ENCODE measurements at places on chromosomes 11 and 22.

GRCh38 chr11:72191961-72192381, at the start of gene FOLR1:
TSS of gene FOLR1 (plus strand) at chr11:72192140. CDS start at chr11:72192174, 34 bp downstream.
- DNase-seq, result no peak

GRCh38 chr11:18012122-18012905, 533 bp downstream of the SERGEF start:
- DNase-seq, result peak; percentile 14

DNA sequence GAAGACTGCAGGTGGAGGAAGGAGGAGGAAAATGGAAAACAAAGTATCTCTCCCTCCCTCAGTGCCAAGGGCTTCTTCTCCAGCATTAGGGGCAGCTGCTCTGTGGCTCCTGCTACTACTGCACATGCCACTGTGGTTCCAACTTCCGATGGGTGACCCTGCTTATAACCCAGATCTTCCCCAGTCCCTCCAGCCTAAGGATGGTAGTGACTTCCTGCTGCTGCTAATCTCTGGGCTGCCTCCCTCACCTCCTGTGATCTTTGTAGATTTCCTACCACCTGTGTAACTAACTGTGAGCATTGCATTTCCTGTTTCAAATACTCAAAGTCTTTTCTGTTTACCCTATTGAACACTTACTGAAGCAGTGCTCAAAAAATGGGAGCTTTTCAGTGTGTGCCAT, 28.7 kb upstream of the TRPC6 start:
- DNase-seq, result no peak

DNA sequence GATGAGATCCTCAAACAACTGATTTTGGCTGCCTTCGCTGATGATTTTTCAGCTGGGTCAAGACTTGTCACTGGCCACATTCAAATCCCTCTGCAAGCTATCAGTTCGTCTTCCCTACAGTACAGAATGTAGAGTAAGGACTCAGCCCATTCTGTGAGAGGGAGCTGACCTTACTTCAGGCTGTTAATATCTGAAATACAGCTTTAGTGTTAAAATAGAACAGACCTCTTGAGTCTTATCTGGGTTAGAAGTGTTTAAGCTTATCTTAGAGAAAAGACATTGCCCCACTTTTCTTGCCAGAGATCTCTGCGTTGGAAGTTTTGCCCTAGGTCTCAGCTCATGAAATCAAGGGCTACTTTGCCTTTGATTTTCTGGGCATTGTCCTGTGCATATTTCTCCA, 383.4 kb upstream of the LARGE1 start:
- DNase-seq, result no peak

DNA sequence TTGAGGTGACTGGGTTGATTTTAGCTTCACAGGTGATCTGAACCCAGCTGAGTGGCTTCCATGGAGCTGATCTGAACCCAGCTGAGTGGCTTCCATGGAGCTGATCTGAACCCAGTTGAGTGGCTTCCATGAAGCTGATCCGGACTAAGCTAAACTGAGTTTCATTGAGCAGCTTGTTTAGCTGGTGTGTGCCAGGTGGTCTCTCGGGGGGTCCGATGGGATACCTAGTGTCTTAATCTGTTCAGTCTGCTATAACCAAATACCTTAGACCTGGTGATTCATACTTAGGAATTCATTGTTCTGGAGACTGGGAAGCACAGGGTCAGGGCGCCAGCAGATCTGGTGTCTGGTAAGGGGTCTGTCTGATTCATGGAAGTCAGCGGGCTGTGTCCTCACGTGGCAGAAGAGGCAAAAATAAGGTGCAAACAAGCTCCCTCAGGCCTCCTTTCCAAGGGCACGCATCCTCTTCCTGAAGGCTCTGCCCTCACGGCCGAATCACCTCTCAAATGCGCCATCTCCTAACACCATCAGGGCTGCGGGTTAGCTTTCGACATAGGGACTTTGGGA, 52.5 kb upstream of the KCNQ1OT1 start:
- DNase-seq, result peak; percentile 27

GRCh38 chr22:32119568-32120235, 39.4 kb downstream of the C22orf42 start:
- no peak for DNase-seq

DNA sequence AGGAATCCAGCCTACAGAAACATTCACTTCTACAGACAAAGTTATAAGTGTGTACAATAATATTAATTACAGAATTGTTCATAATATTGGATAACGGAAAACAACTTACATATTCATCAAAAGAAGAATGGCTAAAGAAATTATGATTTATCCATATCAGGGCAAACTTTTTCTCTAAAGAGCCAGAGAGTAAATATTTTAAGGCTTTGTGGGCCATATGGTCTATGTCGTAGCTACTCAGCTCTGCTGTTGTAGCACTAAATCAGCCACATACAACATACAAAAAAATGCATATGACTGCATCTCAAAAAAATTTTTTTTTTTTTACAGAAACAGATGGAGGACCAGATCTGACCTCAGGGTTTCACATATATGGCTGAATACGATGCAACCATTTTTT, 96.7 kb upstream of the GALNT18 start:
- no peak for DNase-seq

DNA sequence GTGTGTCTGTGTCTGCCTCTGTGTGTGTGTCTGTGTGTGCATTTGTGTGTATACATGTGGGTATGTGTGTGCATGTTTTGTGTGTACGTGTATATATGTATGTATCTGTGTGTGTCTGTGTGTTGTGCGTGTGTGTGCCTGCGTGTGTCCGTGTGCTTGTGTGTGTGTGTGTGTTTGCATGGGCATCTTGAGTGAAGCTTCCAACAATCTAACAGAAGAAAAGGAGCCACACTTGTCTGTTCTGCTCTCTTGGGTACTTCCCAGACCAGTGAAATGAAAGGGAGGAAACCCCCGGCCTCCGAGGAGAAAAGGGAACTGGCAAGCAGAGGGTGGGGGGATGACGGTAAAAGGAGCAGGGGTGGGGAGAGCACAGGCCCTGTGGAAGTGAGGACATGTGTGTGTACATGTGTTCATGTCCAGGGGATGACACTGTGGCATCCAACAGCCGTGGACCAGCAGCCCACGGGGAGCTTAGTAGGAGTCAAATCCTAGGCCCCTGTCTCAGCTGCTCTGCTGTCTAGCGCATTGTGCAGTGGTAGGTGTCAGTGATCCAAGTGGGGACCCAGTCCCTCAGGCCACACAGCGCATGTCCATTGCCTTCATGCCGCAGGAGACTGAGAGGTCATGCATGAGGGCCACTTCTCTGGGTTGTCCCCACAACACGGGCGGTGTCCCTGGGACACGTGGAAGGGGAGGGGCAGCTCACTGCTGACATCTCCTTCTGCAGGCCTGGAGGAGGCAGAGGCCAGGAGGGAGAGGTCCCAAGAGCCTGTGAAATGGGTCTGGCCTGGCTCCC, 8.1 kb downstream of the CSF2RB start:
- no peak for DNase-seq

DNA sequence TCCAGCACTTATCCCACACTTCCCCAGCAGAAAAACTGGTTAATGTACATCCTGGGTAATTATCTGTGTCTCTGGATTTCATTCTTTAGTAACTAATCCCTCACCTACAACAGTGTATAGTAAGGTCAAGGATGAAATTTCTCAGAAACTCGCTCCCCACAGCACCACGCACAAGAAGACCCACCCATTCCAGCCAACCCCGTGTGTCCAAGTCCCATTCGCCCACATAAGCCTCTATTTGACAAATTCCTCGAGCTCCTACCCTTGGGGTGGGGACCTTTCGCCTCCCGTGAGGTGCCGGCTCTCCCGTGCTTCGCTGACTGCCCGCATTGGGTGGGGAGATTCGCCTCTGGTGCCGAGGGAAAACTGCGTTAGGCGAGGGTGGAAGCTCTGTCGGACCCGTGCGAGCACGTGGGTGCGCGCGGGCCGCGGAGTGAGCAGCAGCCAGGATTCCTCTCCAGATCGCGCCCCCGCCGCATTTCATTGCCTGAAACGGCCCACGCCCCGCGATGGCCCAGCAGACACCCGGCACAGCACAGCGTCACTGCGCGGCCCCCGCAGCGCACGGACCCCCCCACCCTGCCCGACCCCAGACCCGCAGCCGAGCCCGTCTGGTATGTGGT, 866 bp downstream of the EXPH5 start:
- no peak for DNase-seq

DNA sequence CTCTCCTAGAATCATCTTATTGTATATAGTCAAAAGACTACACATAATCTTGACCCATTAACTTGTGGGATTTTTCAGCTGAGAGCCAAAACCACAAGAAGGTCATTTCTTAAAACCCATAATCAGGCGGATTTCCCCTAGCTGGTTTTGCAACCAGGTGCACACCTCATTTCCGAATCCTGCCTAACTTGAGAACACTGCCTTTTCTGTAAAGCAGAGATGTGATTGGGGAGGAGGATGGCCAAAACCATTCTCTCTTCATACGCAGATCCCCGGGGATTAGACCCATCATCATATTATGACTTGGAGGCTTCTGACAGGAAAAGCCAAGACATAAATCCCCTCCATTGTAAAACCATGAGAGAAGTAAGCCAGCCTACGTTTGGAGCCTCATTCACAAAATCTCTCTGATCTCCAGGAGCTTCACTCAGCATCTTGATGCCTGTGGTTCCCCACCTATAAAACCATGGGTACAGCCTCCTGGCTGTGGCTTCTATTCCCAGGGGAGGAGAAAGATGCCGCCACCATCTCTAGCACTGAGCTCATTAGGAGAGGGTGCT, 191.3 kb downstream of the KIF18A start:
- DNase-seq, result no peak

DNA sequence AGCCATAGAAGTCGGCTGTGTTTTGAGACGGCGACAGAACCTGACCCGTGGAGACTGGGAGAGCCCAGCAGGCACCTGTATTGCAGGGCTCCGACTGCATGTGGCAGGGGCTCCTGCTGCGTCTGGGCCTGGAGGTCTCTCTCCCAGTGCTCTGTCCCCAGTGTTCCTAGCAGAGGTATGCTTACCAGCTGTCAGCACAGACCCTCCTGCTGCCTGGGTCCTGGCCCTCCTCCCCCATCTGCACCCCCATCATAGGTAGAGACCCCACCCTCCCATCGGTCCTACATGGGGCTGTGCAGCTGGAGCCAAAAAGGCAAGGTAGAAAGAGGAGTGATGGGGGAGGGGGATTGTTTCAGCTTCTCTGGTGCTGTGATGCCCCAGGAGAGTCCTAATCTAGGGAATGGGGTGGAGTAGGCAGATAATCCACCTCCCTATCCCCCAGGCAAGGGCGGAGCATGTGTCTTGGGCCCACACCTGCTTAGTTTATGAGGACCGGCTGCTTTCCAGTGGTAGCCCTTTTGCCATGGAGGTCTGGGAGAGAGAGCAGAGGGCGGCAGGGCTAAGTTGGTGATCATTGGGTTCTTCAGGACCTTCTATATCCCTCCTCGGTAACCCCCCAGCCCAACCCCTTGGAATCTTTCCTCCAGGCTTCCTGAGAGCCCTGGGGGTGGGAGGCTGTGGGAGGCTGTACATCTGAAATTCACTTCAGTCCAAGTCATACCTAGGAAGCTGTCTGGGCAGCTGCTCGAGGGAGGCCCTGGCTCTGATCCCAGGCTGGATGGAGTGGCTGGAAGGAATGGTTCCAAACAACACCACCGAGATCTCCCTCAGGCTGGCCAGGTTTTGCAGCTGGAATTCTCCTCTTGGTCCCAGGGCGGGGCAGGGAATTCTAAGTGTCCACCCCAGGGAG, 5.3 kb downstream of the SLC7A4 start:
- DNase-seq, result peak; percentile 67

DNA sequence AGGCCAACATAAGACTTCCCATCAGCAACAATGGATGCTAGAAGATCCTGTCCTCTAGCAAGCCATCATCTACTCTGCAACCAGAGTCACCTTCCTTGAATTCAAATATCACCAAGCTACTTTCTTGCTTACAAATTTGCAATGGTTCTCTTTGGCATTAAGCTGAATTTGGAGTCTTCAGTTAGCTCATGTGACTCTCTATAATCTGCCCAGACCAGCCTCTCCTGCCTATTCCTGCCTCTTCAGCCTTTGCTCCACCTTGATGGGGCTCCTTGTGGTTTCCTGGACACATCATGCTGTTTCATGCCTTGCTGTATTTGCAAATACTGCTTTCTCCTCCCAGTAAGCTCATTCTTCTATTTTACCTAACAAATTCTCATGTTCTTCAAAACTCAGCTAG, 82.3 kb downstream of the RASSF10 start:
- no peak for DNase-seq

DNA sequence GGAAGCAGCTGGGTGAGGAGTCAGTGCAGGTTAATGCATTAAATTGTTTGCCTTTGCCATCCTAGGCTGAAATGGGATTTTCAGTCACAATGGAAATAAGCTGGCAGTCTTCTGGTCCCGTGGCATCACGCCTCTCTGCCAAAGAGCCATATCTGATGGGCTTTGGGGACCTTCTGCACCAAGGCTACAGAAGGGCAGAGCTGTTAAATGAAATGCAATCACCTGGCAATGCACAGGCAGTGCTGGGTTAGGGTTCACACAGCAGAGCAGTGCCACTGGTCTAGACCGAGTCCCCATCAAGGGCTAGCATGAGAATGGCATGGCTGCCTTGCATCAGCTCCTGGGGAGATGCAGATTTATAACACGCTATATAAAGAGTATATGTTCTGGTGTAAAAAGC, 749.2 kb downstream of the NTM start:
- DNase-seq, result no peak

DNA sequence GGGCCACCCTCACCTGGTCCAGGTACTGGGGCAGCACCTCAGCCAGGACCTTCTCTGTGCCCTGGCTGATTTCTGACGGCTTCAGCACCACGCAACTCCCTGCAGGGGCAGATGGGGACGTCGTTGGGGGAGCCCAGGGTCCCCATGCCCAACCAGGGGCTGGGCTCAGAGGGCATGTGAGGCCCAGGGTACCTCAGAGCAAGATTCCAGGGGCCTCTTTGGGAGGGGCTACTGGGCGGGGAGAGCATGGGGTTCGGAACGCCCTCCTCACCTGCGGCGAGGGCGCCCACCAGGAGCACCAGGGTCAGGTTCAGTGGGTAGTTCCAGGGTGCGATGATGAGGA, 8.1 kb downstream of the ALDH3B2 start:
- no peak for DNase-seq

DNA sequence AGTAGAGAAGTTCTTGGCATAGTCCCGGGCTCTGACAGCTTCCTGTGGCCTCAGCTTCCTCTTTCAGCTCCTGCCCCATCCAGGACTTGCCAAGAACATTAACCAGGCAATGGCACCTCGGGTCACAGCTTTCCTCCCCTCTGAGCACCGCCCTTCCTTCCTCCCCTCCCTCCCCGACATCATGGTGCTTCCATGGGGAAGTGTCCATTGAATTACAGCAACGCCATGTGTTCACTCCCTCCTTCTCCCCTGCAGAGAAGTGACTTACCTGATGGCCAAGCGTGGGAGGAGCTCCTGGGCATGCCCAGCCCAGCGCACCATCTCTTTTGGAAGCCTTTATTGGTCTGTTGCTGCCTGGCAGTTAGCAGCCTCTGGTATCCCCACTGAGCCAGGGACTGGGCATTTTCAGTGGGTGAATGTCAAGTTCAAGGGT, 25.8 kb upstream of the DAGLA start:
- DNase-seq, result peak; percentile 10

- DNase-seq, result no peak
These were observed 10.9 kb upstream of the TSKU start for GRCh38 chr11:76772100-76772782.

- DNase-seq, result no peak
These were observed 4.4 kb upstream of the PPARA start for GRCh38 chr22:46145896-46146295.

GRCh38 chr11:82539669-82540068, 194.0 kb downstream of the FAM181B start:
- DNase-seq, result no peak

GRCh38 chr22:37370306-37370979, 56.8 kb downstream of the ELFN2 start:
- no peak for DNase-seq

- DNase-seq, result no peak
These were observed 1290.1 kb downstream of the TBC1D22A start for GRCh38 chr22:48052621-48052890.

- DNase-seq, result peak; percentile 66
These were observed 20.3 kb downstream of the TEF start for GRCh38 chr22:41401781-41402648.

Data from fibroblast of pulmonary artery (primary cell).